ENCODE measurements at places on chromosomes 11 and 22. TPM values are rescaled to one million over a fixed set of nuclear protein-coding genes. Genes with fewer than 3 reads are reported as not detected.

Gene DPAGT1
- 50.9 TPM for total RNA-seq

Gene LRP4
- 1.1 TPM for total RNA-seq

Gene NRGN
- 21.2 TPM for total RNA-seq

DNA sequence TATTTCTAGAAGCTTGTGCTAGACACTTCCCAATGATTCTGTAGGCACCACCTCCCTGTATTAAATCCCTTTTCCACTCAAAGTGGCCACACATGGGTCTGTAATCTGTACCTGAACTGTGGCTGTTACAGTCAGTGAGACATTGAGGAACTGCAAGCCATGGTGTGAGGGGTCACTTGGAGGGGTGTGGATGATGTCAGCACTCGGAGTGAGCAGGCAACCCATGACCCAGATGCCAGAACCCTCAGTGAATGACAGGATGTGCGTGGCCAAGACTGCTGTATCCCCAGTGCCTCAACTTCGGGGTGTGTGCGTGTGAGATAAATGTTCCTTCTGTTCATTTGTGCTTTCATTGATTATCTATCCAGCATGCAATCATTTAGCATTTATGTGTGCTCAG is 14.7 kb upstream of the SHANK3 start:
- no peak for DNase-seq

GRCh38 chr11:68173926-68174325 is 39.2 kb downstream of the KMT5B start:
- no peak for DNase-seq

DNA sequence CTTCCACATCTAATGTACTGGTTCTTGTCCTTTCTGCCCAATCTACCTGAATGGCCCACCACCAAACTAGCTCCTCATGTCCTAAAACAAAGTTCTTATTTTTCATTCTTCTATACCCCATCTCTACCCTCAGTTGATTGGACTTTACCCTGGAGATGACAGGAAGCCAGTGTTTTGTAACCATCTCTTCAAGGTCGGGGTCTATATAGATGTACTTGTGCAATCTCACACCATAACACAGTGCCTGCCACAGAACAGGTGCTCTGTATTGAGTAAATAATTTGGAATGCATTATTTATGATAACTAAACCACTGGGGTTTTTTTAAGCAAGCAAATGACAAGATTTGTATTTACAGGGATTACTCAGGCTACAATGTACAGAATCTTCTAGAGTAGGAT is 76.7 kb upstream of the FAM181B start:
- no peak for DNase-seq

DNA sequence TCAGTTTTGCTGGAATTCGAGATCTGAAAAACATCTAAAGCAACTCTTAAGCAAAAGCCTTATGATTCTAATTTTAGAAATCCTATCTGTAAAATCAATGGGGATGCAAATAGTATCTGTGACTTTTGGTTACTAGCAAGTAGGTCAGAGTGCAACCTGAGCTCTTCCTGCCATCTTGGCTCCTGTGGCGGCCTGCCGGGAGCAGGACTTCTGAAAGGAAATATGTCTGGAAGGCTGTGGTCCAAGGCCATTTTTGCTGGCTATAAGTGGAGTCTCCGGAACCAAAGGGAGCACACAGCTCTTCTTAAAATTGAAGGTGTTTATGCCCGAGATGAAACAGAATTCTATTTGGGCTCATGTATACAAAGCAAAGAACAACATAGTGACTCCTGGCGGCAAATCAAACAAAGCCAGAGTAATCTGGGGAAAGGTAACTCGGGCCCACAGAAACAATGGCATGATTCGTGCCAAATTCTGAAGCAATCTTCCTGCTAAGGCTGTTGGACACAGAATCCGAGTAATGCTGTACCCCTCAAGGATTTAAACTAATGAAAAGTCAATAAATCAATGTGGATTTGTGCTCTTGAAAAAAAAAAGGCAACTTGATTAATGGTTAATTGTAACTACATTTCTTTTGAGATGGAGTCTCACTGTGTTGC is 1.7 kb downstream of the SAMM50 start:
- DNase-seq = no peak

Data from M059J (cell line).